Kidney (tissue), 22 donors: ENCODE measurements at places on chromosomes 1 and 21. TPM values are rescaled to one million over a fixed set of nuclear protein-coding genes. Genes with fewer than 3 reads are reported as not detected.

Gene FCRL1
- total RNA-seq: 5.7 TPM

GRCh38 chr1:238336531-238336930, 445.8 kb upstream of the ZP4 start:
- no peaks in the 10 kb centered on the region for H3K27me3 ChIP-seq
- DNase-seq: no peak
- H3K27ac ChIP-seq: no peak overlapping the region
- H3K4me3 ChIP-seq: no peak overlapping the region
- no peaks in the 10 kb centered on the region for H3K36me3 ChIP-seq

DNA sequence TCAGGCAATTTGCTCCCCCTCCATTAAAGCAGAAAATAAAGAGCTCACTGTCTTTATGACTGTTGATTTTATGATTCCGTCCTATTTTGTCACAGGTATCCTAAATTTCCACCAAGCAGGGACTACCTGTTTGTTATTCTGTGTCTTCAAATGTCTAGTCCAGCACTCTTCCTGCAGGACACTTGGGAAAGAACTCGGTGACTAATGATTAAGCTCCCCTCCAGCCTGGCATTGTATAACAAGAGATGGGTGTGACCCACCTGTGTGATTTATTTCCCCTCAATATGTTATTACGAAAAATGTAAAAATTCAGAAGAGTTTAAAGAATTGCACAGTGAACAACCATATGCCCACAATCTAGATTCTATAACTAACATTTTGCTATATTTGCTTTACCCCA, 42.9 kb upstream of the LRRN2 start:
- H3K36me3 ChIP-seq: no peaks in the 10 kb centered on the region
- H3K4me3 ChIP-seq: no peak overlapping the region
- no peak for DNase-seq
- H3K27me3 ChIP-seq: no peaks in the 10 kb centered on the region
- H3K4me1 ChIP-seq: no peaks in the 10 kb centered on the region

- no peak overlapping the region for H3K4me3 ChIP-seq
- DNase-seq: no peak
- H3K27ac ChIP-seq: no peak overlapping the region
- H3K36me3 ChIP-seq: no peaks in the 10 kb centered on the region
- H3K27me3 ChIP-seq: no peaks in the 10 kb centered on the region
Measured at GRCh38 chr1:59477286-59477685, 180.4 kb downstream of the FGGY start.
